Activated CD4-positive, alpha-beta T cell treated with anti-CD3 and anti-CD28 coated beads for 36 hours (primary cell): ENCODE measurements at places on chromosomes 4 and X. TPM values are rescaled to one million over a fixed set of nuclear protein-coding genes. Genes with fewer than 3 reads are reported as not detected.
A peak's percentile ranks its signal among the peaks of the same experiment; 100 is the strongest.

AADAT gene
- total RNA-seq = not detected

DNA sequence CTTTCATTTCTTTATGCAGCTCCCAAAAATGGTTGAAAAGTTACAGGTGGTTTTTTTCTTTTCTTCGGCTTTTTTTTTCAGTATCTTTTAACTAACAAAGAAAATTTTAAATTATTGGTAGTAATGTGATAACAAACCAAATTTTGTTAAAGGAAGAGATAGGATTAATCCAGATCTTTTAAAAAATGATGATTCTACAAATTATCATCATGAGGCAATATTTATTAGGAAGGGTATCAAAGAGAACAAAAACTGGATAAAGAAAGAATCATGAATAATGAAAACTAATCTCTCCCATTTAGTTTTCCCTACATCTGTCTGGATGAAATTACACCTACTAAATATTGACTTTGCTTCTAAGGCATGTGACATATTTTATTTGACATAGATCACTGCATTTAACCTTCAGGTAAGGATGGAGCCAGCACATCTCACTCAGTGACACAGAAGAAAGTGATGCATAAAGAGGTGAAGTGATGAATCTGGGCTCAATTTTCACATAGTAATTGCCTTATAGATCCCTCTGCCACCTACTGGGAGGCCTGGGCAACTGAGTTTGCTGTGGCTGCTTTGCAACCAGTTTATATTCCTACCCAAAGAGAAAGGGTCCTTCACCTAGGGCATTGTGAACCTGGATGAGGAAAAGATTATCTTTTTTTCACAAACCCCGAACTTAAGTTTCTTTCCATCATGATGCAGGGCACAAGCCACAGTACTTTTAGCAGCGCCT lies 155.6 kb downstream of the HNRNPD start:
- peak; percentile 28 for DNase-seq
- H3K27ac ChIP-seq = no peak overlapping the region
- no peaks in the 10 kb centered on the region for H3K36me3 ChIP-seq
- H3K27me3 ChIP-seq = no peaks in the 10 kb centered on the region
- H3K4me1 ChIP-seq = peaks cover 13% of the 10 kb centered on the region

DNA sequence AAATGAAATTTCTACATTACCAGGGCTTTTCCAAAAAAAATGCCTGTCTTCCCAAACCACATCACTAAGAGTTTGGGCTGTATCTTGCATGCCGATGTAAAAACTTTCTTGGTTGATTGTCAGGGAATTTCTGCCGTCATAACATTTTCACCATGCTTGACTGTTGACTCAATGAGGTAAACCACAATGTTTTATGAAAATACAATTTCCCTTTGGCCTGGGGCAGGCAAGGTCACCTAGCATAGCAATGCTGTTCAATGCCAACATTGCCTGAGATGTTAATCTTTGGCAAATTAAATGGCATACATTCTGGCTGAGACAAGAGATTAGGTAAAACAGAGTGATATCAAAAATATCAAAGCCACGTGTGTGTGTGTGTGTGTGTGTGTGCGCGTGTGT lies 137.1 kb upstream of the TBL1X start:
- H3K27me3 ChIP-seq = no peaks in the 10 kb centered on the region
- no peaks in the 10 kb centered on the region for H3K4me1 ChIP-seq
- H3K36me3 ChIP-seq = no peaks in the 10 kb centered on the region
- no peak for DNase-seq
- H3K27ac ChIP-seq = no peak overlapping the region
- no peak overlapping the region for H3K4me3 ChIP-seq

- peaks cover 3% of the 10 kb centered on the region for H3K4me1 ChIP-seq
- no peak overlapping the region for H3K4me3 ChIP-seq
- no peaks in the 10 kb centered on the region for H3K27me3 ChIP-seq
- peak; percentile 8 for DNase-seq
Observed at GRCh38 chrX:15465347-15465746, 27.8 kb downstream of the PIR start.

DNA sequence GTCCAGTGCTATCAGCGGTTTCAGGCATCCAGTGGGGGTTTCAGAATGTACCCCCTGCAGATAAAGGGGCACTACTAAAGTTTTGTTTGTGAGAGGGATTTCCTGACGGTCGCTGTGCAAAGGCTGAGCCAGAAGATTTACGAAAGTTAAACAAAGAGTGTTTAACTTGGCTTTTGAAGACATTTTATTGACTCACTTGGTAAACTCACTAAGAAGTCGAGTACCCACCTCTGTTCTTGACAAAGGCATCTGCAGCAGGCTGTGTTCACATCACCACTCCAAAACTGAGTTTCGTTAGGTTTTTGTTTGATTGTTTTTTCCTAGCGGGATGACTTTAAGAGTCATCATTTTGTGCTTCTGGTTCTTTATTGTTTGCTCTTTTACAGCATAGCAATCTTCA lies 143.9 kb upstream of the TBL1X start:
- DNase-seq = no peak
- no peak overlapping the region for H3K27ac ChIP-seq
- no peak overlapping the region for H3K4me3 ChIP-seq
- H3K36me3 ChIP-seq = no peaks in the 10 kb centered on the region
- peaks cover 8% of the 10 kb centered on the region for H3K4me1 ChIP-seq
- H3K27me3 ChIP-seq = no peaks in the 10 kb centered on the region

DNA sequence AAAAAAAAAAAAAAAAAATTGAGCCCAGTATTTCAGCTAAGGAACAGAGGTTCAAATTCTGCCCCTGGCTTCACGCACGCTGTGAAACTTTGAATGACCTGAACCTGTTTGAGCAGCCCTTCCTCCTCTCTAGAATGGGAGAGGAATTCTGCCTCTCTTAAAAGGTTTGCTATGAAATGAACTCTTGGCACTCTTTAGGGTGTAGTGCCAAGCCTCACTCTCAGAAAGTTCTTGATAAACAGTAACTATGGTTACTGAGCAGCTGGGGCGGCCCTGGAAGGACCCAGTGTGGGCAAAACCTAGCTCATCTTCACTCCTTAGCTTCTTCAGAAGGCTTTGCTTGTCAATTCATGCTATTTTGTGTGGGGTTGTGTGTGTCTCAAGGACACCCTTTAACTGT lies 73.7 kb downstream of the GEMIN8 start:
- H3K27me3 ChIP-seq = peaks cover 8% of the 10 kb centered on the region
- peaks cover 3% of the 10 kb centered on the region for H3K36me3 ChIP-seq
- H3K4me3 ChIP-seq = no peak overlapping the region
